ENCODE measurements at places on chromosomes 4 and X.

DNA sequence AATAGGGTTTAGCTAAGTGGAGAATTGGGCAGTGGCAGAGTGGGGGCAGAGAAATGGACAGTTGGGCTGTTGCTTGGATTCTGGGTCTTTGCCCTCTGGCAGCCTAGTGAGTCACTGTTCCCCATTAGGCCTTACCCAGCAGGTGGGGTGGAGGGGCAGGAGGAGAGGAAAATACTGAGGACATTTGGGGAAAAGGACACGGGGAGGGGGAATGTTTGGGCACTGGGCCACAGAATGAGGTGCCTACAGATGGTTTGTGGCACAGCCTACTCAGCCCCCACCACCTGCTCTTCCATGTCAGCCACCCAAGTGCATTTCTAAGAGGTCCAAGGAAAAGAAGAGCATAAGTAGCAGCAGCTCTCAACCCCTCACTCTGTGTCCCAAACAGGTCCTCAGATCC lies 13.0 kb downstream of the SLC16A2 start:
- H3K4me1 ChIP-seq, result peaks cover 2% of the 10 kb centered on the region
- no peak overlapping the region for H3K27ac ChIP-seq
- no peak for DNase-seq
- H3K4me3 ChIP-seq, result no peak overlapping the region

GRCh38 chrX:116409219-116409618 lies 27.2 kb upstream of the SLC6A14 start:
- H3K36me3 ChIP-seq, result peaks cover 23% of the 10 kb centered on the region
- H3K27me3 ChIP-seq, result no peaks in the 10 kb centered on the region
- no peak overlapping the region for H3K27ac ChIP-seq
- H3K4me3 ChIP-seq, result no peak overlapping the region

GRCh38 chr4:183098019-183098722 lies 886 bp upstream of the WWC2 start:
- H3K4me1 ChIP-seq, result peaks cover 6% of the 10 kb centered on the region
- DNase-seq, result peak; percentile 65
- H3K36me3 ChIP-seq, result peaks cover 3% of the 10 kb centered on the region
- peak overlapping the region; percentile 83 for H3K27ac ChIP-seq
- H3K27me3 ChIP-seq, result no peaks in the 10 kb centered on the region

GRCh38 chr4:149836546-149836945 lies 20.9 kb upstream of the IQCM start:
- H3K27me3 ChIP-seq, result no peaks in the 10 kb centered on the region
- H3K4me3 ChIP-seq, result no peak overlapping the region
- no peaks in the 10 kb centered on the region for H3K4me1 ChIP-seq

GRCh38 chr4:22130741-22131140 lies 182.2 kb upstream of the KCNIP4 start:
- no peak for DNase-seq
- H3K4me1 ChIP-seq, result 0 out of 2 replicates have a peak, but pooled peaks cover 2% of the 10 kb centered on the region
- no peak overlapping the region for H3K4me3 ChIP-seq
- H3K27me3 ChIP-seq, result no peaks in the 10 kb centered on the region
- no peak overlapping the region for H3K27ac ChIP-seq

DNA sequence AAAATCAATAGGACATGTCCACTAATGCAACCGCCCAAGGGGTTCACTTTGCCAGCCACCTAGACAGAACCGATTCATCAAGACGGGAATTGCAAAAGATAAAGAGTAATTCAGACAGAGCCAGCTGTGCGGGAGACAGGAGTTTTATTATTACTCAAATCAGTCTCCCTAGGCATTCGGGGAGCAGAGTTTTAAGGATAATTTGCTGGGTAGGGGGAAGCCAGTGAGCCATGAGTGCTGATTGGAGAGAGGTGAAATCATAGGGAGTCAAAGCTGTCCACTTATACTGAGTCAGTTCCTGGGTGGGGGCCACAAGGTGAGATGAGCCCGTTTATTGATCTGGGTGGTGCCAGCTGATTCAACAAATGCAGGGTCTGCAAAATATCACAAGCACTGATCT lies 8.5 kb downstream of the TMEM184C start:
- no peaks in the 10 kb centered on the region for H3K27me3 ChIP-seq
- DNase-seq, result no peak
- no peak overlapping the region for H3K4me3 ChIP-seq
- H3K27ac ChIP-seq, result no peak overlapping the region
- H3K4me1 ChIP-seq, result no peaks in the 10 kb centered on the region

DNA sequence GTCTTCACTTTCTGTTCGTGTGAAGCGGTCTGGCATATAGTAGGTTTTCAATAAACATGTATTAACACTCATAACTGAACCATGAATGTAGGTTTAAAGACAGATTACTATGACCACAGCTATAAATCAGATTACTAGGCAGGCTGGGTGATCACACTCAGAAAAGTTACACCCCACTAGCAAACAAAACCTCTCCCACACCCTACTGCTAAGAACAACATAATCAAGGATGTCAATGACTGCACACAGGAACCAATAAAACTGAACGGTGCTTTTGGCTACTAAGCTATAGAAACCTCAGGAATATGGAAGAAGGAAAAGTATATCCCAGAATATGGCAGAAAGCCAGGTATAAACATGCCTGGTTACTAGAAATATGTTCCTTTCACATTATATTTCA lies 676.9 kb downstream of the SMARCA1 start:
- no peak overlapping the region for H3K27ac ChIP-seq
- H3K4me3 ChIP-seq, result no peak overlapping the region
- DNase-seq, result no peak

- peaks cover 16% of the 10 kb centered on the region for H3K36me3 ChIP-seq
- H3K27me3 ChIP-seq, result no peaks in the 10 kb centered on the region
- H3K4me1 ChIP-seq, result no peaks in the 10 kb centered on the region
Observed at GRCh38 chr4:7838136-7838782, 101.4 kb downstream of the AFAP1 start.

GRCh38 chrX:111376486-111376885 lies 35.5 kb downstream of the DCX start:
- H3K4me3 ChIP-seq, result no peak overlapping the region
- no peaks in the 10 kb centered on the region for H3K27me3 ChIP-seq
- no peak overlapping the region for H3K27ac ChIP-seq
- H3K36me3 ChIP-seq, result no peaks in the 10 kb centered on the region
- no peak for DNase-seq
- H3K4me1 ChIP-seq, result peaks cover 2% of the 10 kb centered on the region

DNA sequence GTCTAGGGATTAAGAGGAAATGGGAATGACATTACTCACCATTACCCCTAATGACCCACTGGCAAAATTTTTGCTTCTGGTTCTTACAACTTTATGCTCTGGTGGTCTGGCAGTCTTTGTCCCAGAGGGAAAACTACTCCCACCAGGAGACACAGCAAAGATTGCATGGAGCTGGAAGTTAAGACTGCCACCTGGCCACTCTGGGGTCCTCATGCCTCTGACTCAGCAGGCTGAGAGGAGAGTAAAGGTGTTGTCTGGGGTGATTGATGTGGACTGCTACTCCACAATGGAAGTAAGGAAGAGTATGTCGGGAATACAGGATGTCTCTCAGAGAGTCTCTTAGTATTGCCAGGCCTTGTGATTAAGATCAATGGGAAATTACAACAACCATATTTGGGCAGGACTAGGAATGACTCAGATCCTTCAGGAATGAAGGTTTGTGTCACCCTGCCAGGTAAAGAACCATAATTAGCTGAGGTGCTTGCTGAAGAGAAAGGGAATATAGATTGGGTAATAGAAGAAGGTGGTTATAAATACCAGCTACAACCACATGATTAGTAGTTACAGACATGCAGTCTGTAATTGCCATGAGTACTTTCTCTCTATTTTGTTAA lies 215.5 kb downstream of the GPAT3 start:
- no peaks in the 10 kb centered on the region for H3K4me1 ChIP-seq
- H3K36me3 ChIP-seq, result no peaks in the 10 kb centered on the region
- DNase-seq, result no peak
- H3K27ac ChIP-seq, result no peak overlapping the region

DNA sequence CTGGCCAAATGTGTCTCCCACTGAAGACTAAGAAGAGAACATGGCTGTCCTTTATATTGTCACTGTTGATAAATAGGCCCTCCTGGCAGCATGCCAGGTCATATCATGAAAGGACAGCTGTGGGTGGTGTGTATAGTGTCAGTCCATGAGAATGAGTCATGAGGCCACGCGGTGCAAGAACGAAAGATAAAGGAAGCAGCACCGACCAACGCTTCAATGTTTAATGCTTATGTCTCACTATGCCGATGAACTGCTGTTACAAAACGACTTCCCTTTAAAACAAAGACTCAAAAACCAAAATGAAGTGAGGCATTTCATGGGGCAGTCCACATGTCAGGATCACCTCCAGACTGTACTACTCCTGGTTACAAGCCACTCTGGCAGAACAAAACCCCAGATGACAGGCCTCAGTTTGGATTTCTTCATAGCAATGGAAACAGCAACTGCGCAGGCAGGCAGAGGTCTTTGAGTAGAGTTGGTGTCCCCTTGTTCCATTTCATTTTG lies 5.2 kb upstream of the TCEANC start:
- H3K4me1 ChIP-seq, result no peaks in the 10 kb centered on the region
- no peak overlapping the region for H3K27ac ChIP-seq
- DNase-seq, result no peak

DNA sequence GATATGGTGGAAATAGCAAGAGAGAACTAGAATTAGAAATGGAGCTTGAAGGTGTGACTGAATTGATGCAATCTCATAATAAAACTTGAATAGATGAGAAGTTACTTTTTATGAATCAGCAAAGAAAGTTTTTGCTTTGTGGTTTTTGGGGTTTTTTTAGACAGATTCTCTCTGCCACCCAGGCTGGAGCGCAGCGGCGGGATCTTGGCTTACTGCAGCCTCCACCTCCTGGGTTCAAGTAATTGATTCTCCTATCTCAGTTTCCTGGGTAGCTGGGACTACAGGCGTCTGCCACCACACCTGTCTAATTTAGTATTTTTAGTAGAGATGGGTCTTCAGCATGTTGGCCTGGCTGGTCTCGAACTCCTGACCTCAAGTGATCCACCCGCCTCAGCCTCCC lies 23.7 kb upstream of the NEIL3 start:
- H3K4me1 ChIP-seq, result no peaks in the 10 kb centered on the region
- H3K4me3 ChIP-seq, result no peak overlapping the region
- H3K36me3 ChIP-seq, result no peaks in the 10 kb centered on the region
- no peak for DNase-seq
- no peaks in the 10 kb centered on the region for H3K27me3 ChIP-seq

DNA sequence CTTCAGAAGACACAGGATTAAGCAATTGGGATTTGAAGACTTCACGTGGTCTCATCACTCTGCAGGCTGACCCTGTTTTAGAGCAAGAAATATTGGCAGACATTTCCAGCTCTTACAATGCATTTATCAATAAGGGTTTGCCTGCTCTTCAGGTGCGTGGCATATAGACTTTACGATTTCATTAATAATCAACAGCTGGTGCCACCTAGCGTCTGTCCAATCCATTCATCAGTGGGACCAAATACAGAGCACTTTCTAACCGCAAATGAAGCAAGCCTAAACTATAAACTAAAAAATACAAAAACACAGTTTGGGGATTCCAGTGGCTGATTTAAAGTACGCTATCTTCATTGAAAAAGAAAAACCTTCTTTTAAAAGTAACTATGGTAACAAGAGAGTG lies 125.4 kb upstream of the DMD start:
- DNase-seq, result peak; percentile 32
- no peaks in the 10 kb centered on the region for H3K4me1 ChIP-seq
- no peak overlapping the region for H3K4me3 ChIP-seq
- H3K36me3 ChIP-seq, result no peaks in the 10 kb centered on the region

DNA sequence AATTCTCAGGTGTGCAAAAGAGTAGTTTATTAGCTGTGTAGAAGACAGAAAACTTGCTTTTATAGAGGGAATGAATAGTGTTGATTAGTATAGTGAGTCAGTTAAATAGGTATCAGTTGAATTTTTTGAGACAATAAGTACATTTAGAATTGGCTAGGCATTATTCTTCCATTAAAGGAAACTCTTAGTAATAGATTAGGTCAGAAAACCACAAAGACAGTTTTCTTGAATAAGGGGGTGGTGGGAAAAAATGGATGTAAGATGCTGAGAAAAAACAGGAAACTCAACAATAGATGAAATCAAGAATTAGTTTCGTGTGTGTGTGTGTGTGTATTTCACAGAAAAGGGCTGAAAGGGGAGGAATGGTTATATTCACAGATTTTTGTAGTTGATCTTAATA lies 16.8 kb downstream of the CD38 start:
- H3K36me3 ChIP-seq, result peaks cover 2% of the 10 kb centered on the region
- no peaks in the 10 kb centered on the region for H3K4me1 ChIP-seq
- no peaks in the 10 kb centered on the region for H3K27me3 ChIP-seq

DNA sequence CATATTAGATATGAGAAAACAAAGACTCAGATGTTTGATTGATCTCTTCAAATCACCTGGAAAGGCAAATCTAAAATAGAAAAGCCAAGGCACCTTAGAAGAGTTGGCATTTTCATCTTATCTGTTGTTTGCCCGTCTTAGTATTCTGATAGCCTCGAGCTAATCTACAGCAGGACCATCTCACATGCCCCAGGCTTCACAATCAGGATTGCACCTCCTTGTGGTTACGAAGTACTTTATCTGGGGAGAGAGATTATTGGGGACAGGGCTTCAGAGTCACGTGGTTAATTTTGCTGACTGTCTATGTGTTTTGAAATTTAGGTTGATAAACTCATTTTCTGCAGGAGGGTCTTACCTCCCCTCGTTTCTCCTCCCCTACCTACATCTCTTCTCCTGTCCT lies 313.1 kb upstream of the ANXA10 start:
- no peaks in the 10 kb centered on the region for H3K27me3 ChIP-seq
- no peak overlapping the region for H3K27ac ChIP-seq
- no peak for DNase-seq
- no peaks in the 10 kb centered on the region for H3K4me1 ChIP-seq
- no peaks in the 10 kb centered on the region for H3K36me3 ChIP-seq
- no peak overlapping the region for H3K4me3 ChIP-seq

GRCh38 chrX:75303795-75304194 lies 29.9 kb downstream of the UPRT start:
- H3K36me3 ChIP-seq, result peaks cover 45% of the 10 kb centered on the region
- H3K4me1 ChIP-seq, result no peaks in the 10 kb centered on the region
- H3K4me3 ChIP-seq, result no peak overlapping the region
- no peak overlapping the region for H3K27ac ChIP-seq
- no peaks in the 10 kb centered on the region for H3K27me3 ChIP-seq

GRCh38 chr4:1473718-1474117 lies 67.5 kb upstream of the NKX1-1 start:
- no peak overlapping the region for H3K27ac ChIP-seq
- H3K36me3 ChIP-seq, result no peaks in the 10 kb centered on the region
- peak; percentile 10 for DNase-seq

GRCh38 chr4:70182517-70183167 lies 12.9 kb upstream of the ODAM start:
- no peak for DNase-seq
- no peak overlapping the region for H3K4me3 ChIP-seq
- H3K36me3 ChIP-seq, result no peaks in the 10 kb centered on the region
- H3K4me1 ChIP-seq, result no peaks in the 10 kb centered on the region

DNA sequence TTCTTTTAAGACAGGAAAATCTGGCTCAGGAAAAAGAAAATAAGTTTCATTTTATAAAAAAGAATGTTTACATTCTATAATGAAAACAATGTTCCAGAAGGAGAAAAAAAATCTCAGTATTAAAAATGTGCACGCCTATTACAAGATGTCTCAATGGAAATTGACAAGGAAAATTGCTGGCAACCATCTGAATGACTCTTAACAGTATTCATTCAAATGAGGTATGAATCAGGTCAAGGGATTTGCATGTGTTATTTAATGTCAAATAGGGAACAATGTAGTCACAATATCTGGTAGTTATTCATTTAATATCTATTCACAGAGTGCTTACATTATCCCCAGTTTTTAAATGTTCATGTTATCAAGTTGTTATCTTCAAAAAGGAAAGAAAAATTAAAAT lies 208.4 kb upstream of the TRAM1L1 start:
- no peaks in the 10 kb centered on the region for H3K36me3 ChIP-seq
- H3K4me1 ChIP-seq, result peaks cover 2% of the 10 kb centered on the region
- no peak overlapping the region for H3K4me3 ChIP-seq
- no peak overlapping the region for H3K27ac ChIP-seq
- no peak for DNase-seq
